ENCODE measurements at places on chromosomes 5 and 9.

DNA sequence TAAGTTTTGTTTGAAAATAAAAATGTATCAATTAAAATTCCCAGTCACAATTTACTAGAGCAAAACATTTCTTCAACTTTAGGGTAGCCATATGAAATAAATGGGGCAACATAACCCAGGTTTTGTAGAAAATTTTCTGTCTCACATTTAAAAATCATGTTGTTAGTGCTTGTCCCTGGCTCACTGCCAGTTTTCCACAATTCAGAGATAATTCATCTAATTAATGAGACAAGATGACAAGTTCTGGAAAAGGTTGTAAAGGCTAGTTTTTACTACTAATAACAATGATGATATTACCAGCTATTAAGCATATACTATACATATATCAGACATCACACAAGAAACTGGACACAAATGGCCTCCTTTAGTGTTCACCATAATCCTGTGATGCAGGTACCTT lies 45.9 kb downstream of the MEGF9 start:
- DNase-seq = no peak

DNA sequence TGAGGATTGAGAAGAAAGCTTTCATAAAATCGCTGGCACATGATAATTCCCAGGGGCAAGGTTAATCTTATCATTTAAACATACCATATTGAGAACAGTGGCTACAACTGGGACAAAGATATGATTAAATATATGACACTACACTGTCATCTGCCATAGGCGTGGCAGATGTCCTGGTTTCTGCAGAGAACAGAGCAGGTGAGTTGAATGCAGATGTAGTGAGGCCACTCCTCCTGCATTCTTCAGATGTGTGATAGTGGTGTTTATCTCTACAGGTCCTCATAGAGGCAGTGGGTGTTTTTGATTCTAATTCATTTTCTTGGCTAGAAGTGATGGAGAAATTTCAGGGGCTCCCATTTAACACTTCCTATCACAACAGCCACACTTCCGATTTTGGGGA lies 237.0 kb upstream of the CDH9 start:
- no peak for DNase-seq

- DNase-seq = peak; percentile 78
These were observed 686.5 kb upstream of the DMAC1 start for GRCh38 chr9:8486095-8486494.

DNA sequence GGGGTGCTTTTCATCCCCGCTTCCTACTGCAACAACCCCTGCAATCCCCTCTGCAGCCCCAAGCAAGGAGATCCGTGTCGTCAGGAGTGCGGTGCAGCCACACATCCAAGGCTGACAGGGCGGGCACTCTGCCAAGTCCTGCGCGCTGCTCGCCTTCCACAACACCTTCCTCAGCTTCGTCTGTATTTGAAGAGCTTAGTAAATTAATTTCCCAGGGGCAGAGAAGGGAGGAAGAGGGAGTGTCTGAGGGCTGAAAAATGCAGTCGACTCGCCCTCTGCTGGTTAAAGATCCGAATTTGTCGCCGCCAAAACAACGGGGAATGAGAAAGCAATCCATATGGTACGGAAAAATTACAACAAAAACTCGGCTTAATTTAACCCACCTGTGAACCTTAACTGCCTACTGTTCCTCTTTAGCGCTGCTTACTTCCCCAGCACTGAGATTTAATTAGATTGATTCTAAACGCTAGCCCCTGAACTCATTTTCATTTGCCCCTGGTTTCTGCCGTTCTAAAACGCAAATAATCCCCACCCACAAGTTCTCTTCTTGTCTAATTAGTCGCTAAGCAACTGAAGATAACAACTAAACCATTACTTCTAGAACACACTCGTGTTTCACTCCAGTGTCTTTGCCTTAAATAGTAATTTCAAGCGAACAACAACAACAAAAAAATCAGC lies 10.9 kb upstream of the PCDHB1 start:
- no peak for DNase-seq

DNA sequence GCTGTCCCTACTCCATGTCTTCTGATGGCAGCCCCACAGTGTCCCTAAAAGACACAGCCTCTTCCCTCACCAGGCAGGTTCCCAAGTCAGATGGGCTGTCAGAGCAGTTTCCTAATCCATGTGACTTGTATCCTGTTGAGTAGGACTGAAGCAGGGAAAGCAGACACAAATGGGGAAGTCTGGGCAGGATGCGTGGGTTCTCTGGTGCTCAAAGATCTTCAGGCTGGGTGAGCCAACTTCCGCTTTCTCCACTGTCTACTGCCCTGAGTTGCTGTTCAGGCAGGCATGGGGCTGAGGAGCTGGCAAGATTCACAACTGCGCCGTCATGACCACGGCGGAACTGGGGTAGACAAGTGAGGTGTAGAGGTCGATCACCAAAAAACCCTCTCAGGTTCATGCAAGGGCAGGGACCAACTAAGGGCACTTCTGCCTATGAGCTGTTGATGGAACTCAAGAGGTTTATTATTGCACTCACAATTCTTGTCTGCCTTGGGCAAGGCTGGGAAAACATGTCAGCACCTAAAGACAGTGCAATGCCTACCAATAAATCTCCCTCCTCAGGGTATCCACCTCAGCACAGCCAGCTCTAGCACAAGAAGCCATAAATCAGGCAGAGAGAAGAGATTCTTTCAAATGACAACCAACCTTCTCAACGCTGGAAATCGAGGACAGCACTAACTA lies 83.4 kb downstream of the RAPGEF1 start:
- DNase-seq = no peak
